Stimulated activated CD8-positive, alpha-beta memory T cell treated with anti-CD3 and anti-CD28 coated beads, Interleukin-4, amount 100 ng/mL, for 4 hours (primary cell): ENCODE measurements at places on chromosomes 7 and 10.

GRCh38 chr10:72087392-72087968 lies 871 bp downstream of the SPOCK2 start:
- no peak for DNase-seq

DNA sequence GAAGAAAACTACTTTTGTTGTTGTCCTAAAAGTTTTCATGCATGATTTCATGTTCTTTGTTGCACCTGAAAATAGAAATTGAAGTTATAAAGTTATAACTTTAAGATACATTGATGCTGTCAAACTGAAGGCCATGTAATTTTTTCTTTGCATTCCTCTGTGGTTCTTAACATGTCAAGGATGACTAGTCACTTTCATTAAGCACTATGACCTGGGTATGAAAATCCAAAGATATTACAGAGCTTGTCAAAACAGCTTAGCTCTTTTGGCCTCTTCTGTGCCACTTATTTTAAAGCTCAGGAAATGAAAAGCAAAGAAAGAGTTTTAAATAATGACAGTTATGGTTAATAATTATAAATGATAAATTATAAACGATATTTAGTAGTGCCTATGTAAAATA lies 241.6 kb upstream of the CACNA2D1 start:
- no peak for DNase-seq

- DNase-seq, result no peak
These were observed 400.4 kb upstream of the POM121L12 start for GRCh38 chr7:52635021-52635420.

GRCh38 chr7:68176974-68177373 lies 1180.3 kb downstream of the TYW1 start:
- DNase-seq, result no peak

- DNase-seq, result no peak
These were observed 56.2 kb upstream of the SEPHS1 start for GRCh38 chr10:13404305-13404759.

GRCh38 chr10:20814116-20814515 lies 83.0 kb downstream of the NEBL start:
- DNase-seq, result no peak

- DNase-seq, result no peak
These were observed 114.7 kb downstream of the ETV1 start for GRCh38 chr7:13874783-13875182.

DNA sequence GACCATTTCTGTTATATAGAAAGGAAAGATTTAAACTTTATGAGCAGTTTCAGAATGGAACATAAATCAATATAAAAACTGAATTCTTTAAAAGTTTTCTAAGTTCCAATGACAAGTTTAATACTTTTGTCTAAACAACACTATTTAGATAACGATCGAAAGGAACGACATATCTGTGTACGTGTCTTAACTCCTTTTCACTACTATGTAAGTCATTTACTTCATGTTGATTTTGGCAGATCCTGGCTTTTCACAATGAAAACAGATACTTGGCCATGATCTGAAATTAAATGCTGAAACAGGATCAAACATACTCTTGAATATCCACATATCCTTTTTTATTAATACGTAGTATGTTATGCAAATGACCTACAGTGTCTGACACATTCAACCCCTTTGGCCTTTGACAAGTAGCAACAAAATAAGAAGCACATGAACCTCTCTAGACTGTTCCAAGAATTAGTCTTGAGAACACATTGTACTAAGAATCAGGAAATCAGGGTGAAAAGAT lies 41.9 kb downstream of the RNLS start:
- DNase-seq, result no peak

- DNase-seq, result no peak
These were observed 164.3 kb upstream of the SVIL start for GRCh38 chr10:29798921-29799690.

- no peak for DNase-seq
These were observed 318.6 kb downstream of the PTEN start for GRCh38 chr10:88181902-88182600.

- no peak for DNase-seq
These were observed 794.7 kb downstream of the IPMK start for GRCh38 chr10:57472823-57473619.

- no peak for DNase-seq
These were observed 27.5 kb upstream of the SMARCD3 start for GRCh38 chr7:151275813-151276577.

GRCh38 chr7:121012919-121013318 lies 24.4 kb downstream of the CPED1 start:
- no peak for DNase-seq

- no peak for DNase-seq
These were observed 43.4 kb upstream of the GHITM start for GRCh38 chr10:84095811-84096497.

- no peak for DNase-seq
These were observed 11.9 kb downstream of the PDGFA start for GRCh38 chr7:507623-508300.

GRCh38 chr7:24498439-24498838 lies 74.8 kb upstream of the PALS2 start:
- DNase-seq, result no peak

DNA sequence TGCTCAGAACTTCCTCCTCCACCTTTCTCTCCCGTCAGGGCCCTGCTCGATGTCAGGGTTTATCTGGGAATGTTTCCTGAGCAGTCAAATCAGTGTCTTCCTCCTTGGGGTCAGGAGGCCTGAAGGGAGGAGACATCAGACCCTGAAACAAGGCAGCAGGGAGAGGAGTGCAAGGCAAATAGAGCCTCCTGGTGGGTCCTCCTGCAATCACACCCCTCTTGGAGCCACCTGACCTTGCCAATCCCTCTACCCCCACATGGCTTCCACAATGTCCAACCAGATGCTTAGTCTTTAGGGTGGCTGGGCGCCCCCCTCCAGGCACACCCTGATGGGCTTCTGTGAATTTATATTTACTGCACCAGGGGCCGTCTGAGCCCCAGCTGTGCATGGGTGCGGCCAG lies 12.2 kb downstream of the GPR26 start:
- no peak for DNase-seq

DNA sequence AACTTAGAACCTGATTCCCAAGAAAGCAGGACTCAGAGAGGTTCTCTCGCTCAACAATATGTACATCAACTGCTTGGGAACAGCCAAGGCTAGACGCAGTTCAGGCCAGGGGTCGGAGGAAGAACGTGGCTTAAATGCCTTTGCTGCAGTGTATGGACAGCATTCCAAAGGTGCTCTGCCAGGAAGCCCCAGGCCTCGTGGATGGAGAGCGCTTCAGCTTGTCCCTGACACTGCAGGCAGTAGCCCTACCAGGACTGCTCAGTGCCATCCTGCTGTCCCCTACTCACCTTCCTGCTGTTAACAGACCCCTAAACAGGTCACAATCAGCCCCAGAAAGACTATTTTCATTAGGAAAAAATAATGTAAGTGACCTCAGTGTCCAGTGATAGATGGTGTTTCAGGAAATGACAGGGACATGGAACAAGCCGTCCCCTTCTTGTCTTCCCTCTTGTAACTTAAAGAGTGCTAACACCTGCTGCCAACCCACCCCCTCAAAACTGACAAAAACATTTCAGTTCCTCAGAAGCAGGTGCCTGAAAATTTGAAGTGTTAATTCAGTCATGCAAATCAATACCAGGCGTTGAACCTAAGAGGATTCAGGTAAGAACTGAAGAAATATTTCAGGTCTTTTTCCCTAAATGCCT lies 16.5 kb downstream of the CREB3L2 start:
- DNase-seq, result no peak

DNA sequence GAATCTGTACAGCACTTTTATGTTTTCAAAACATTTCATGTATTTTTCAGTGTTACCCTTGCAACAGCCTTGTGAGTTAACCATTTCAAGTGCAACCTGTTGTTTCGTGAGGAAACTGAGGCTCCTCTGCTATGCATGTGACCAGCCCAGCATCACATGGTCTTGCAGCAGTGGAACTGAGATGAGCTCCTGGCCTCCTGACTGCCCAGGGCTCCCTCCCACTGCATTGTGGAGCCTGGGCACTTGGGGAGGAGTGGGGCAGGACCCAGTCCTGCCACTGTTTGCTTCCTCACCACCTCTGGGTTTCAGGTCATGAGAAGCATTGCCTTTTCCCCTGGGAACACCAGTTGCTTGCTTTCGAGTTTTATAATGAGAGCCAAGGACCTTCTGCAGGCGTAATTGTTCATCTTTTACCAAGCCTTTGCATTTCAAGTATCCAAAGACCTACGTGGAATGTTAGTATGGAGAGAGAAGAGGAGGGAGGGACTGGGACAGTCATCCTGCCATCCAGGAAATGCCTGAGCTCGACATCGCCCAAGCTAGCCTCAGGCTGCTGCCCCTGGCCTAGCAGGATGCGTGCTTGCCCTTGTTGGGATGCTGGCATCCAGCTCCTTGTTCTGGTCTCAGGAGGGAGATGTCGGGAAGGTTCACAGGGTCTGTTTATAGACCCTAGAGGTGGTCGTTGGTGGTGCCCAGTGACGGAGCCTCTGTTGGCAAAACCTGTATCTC lies 32.3 kb upstream of the BHLHA15 start:
- DNase-seq, result no peak

DNA sequence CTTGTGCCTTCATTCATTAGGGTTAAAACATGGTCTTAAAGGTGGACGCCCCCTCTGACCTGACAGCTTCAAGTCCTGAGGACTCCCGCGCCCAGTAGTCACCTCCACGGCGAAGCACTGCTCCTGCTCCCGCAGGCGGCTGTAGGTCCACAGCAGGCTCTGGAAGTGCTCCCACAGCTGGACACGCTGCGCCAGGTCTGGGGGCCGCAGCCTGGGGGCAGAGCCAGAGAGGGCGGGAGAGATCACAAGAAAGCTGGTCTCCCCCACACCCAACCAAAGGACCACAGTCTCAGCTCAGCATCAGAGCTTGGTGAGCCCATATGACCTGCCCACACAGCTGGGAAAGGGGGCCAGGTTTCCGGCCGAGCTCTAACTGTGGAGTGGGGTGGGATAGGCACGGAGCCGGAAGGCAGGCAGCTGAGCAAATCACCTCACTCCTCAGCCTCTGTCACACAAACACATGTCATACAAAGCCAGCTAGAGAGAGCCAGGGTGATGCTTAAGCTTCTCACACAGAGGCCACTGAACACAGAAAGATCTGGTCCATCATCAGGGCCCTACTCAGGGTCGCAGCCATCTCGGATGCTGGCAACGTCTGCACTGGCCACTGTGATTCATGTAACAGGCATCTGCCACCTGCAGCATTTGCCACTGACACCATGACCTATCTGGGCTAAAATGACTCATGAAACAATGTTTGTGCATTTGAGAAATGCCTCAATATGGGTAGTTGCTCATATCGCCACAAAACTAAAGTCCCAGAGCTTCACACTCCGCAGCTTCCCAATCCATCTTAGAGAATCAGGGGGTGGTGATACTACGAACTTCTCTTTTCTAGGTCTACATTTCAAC lies 12.6 kb downstream of the HPS1 start:
- no peak for DNase-seq

DNA sequence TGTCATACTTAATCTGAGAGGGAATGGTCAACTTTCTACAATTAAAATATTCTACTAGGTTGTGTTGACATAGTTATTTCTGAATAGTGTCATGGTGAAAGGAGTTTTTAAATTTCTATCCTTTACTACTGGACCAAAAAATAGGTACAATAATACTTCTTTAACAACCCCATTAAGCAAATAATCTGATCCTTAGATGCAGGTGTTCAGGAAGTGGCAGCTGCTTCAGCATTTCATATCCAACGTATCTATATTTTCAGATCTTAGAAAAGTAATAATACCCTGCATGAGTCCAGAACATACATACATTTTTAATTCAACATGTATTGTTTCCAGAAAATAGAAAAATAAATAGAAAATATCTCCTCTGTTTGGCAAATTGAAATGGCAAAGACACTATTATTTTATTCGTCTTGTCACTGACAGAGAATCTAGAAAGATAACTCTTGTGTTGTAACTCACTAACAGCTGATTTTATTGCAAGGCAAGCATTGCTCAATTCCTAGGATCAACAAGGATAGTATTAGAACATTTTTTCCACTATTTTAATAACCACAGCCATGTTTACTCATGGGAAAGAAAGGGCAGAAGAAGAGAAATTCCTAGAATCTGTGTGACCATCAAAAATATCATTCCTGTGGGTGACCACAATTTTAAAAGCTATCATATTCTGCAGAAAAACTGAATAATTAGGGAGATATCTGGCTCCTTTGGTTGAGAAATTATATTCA lies 159.3 kb upstream of the CNTNAP2 start:
- DNase-seq, result no peak

GRCh38 chr10:130470973-130471372 lies 334.8 kb downstream of the GLRX3 start:
- DNase-seq, result no peak

DNA sequence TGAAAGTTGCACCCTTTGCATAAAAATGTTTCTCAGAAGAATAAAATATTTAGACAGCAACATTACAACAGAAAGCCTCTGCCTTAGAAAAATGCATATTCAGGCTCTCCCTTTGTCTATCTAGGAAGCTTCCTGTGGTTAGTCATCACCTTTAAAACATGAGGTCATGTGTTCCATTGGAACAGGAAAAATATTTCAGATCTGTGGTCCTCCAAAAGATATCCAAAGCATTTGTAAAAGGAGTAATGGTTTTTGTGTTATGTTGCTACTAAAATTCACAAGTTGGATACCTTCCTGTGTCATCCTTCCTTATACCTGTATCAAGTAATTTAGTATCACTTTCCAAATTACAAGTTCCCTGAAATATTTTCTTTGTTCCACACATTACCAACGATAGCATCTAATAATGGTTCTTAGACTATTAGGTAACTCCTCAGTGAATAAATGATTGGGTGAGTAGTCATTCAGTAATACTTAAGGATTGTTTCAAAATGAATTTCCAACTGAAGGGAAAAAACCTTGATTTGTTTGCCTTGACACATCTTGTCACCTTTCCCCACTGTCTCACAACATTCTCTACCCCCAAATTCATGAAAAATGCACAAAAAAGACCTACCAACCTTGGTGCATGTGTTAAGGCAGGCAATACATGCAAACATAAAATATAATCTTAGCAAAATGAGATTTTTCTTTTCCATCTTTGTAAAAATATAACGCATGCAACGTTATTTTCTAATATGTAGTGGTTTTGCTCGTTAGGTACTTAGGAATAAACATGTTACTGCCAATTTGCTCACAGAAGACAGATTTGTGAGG lies 19.7 kb upstream of the RHOBTB1 start:
- DNase-seq, result no peak

DNA sequence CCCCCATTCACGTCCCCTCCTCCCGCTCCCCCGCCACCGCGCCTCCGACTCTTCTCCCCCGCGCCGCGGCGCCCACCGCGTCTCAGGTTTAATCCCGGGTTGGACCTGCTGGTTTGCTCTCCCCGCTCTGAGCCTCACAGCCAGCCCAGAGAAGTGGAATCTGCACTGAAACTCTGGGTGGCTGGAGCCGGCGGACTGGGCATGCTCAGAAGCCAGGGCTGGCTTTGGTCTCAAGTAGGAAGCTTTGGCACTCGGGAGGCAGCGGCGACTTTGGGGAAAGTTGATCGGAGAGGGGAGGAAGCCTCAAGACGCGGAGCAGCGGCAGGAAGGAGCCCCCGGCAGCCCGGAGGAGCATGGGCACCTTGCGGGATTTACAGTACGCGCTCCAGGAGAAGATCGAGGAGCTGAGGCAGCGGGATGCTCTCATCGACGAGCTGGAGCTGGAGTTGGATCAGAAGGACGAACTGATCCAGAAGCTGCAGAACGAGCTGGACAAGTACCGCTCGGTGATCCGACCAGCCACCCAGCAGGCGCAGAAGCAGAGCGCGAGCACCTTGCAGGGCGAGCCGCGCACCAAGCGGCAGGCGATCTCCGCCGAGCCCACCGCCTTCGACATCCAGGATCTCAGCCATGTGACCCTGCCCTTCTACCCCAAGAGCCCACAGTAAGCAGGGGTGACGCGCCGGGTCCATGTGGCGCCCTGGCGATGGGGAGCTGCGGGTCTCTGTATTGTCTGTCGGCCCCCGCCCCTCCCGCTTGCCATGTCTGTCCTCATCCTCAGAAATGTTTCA lies at the start of gene PRKG1:
TSS of gene PRKG1 (plus strand) at position 250 of the 791 bp plus-strand sequence.
- DNase-seq, result no peak

- DNase-seq, result no peak
These were observed 47.5 kb downstream of the DNAJB6 start for GRCh38 chr7:157384301-157384700.
